Chondrocyte (in vitro differentiated cells): ENCODE measurements at places on chromosomes 3 and 15. TPM values are rescaled to one million over a fixed set of nuclear protein-coding genes. Genes with fewer than 3 reads are reported as not detected.

DNA sequence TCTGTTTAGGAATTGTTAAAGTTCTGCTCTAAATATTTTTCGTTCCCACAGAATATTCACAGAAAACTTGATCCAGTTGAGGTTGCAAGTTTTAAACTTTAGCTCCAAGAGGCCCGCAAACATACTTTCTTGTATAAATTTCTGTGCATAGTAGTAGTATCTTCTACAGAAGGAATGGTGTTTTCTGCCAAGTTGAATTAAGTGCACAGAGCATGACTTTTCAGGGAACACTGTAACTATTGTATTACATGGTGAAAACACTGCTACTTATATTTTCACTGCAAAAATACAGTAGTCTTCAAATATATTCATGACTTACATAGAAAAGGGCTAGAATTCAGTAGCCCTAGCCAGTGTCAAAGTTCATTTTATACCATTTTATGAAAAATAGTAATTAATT is 67.0 kb downstream of the SUCNR1 start:
- no peaks in the 10 kb centered on the region for H3K36me3 ChIP-seq
- H3K4me3 ChIP-seq = no peak overlapping the region
- DNase-seq = no peak
- no peak overlapping the region for H3K27ac ChIP-seq

GRCh38 chr15:59960318-59960717 is 43.8 kb upstream of the FOXB1 start:
- H3K4me1 ChIP-seq = no peaks in the 10 kb centered on the region
- H3K27me3 ChIP-seq = peaks cover 5% of the 10 kb centered on the region
- H3K36me3 ChIP-seq = peaks cover 2% of the 10 kb centered on the region
- no peak overlapping the region for H3K4me3 ChIP-seq
- no peak for DNase-seq
- no peak overlapping the region for H3K27ac ChIP-seq

DNA sequence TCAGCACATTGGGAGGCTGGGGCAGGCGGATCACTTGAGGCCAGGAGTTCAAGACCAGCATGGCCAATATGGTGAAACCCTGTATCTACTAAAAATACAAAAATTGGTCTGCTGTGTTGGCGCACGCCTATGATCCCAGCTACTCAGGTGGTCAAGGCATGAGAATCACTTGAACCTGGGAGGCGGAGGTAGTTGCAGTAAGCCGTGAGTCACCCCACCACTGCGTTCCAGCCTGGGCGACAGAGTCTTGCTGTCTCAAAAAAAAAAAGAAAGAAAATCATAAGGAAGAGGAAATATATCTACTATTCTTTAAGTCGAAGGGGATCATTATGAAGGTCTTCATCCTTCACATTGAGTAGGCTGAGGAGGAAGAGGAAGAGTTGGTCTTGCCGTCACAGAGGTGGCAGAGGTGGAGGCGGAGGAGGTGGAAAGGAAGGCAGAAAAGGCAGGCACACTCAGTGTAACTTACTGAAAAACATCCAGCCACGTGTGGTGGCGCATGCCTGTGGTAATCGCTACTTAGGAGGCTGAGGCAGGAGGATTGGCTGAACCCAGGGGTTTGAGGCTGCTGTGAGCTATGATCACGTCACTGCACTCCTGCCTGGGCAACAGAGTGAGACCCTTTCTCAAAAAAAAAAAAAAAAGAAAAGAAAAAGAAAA is 14.2 kb downstream of the CSK start:
- H3K4me1 ChIP-seq = peaks cover 18% of the 10 kb centered on the region
- no peak overlapping the region for H3K4me3 ChIP-seq
- H3K27ac ChIP-seq = peak overlapping the region; percentile 51
- no peak for DNase-seq
- H3K36me3 ChIP-seq = peaks cover 5% of the 10 kb centered on the region

- H3K27ac ChIP-seq = no peak overlapping the region
- H3K36me3 ChIP-seq = no peaks in the 10 kb centered on the region
- no peak for DNase-seq
- H3K4me3 ChIP-seq = no peak overlapping the region
- peaks cover 45% of the 10 kb centered on the region for H3K4me1 ChIP-seq
These were observed 76.4 kb upstream of the SLC4A7 start for GRCh38 chr3:27560484-27561056.

GRCh38 chr3:128492671-128493569 is at the start of gene GATA2:
TSS of gene GATA2 (minus strand) at chr3:128493201. CDS start at chr3:128487031, 6,170 bp downstream.
- H3K27ac ChIP-seq = no peak within 1 kb of the TSS
- H3K4me3 ChIP-seq = no peak within 1 kb of the TSS
- peaks cover 24% of the 10 kb centered on the region for H3K4me1 ChIP-seq
- H3K36me3 ChIP-seq = peaks cover 2% of the 10 kb centered on the region
- DNase-seq = peak; percentile 76

DNA sequence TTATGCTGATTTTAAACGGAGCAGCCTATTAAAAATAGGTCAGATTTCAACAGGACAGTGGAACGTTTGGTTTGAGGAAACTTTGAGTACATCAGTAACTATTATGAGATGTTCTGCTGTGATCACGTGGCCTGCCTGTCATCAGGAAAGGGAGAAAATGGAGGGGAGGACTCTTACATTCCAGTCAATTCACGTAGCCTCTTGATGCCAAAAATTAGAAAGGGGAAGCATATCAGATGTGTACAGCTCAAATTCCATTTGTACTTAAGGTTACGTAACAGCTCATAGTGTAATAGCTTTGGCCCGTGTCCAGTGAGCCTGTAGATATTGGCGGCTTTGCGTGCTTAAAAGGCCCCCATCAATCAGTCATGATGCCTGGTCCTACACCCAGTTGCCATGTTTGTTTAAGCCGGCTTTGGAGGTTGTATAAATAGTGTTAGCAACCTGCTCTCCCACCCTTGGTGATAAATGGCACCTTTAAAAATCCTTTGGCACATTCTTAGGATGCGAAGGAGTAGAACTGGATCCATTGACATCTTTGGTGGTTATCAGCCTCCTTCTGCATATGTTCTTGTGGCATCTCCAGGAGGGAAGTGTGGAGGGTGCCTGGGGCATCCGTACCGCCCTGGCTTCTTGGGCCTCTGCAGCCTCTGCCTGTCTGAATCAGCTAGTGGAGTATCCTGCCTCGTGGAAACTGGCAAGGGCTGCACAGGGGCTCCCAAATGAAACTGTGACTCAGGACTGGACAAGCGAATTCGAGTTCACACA is 163.9 kb downstream of the THSD4 start:
- H3K27ac ChIP-seq = peak overlapping the region; percentile 32
- no peak overlapping the region for H3K4me3 ChIP-seq
- no peaks in the 10 kb centered on the region for H3K27me3 ChIP-seq
- H3K4me1 ChIP-seq = peaks cover 65% of the 10 kb centered on the region

GRCh38 chr3:141482245-141482922 is 4.4 kb upstream of the RASA2 start:
- no peak for DNase-seq
- H3K27me3 ChIP-seq = no peaks in the 10 kb centered on the region

DNA sequence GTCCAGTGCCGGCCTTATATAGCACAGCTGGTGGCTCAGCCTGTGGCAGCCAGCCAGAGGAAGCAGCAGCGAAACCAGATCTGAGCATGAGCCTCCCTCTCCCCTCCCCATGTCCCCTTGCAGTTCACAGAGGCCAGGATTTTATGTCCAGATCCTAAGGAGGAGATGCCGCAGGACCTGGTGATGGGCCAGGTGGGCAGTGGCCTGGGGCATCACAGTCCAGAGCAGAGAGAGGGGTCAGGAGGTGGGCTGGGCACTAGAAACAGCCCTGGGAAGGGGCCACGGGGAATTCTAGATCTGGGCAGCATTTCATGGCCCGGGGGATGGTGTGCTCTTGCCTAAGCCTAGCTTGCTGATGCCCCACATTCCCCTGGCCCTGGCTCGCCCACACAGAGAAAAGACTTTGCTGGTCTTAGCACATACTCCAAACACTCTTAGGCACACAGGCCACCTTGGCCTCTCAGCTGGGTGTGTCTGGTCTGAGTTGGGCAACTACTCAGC is 259 bp upstream of the CILP start:
- H3K27me3 ChIP-seq = no peaks in the 10 kb centered on the region
- no peak overlapping the region for H3K4me3 ChIP-seq
- peaks cover 28% of the 10 kb centered on the region for H3K4me1 ChIP-seq
- H3K36me3 ChIP-seq = no peaks in the 10 kb centered on the region
- no peak for DNase-seq
- peak overlapping the region; percentile 61 for H3K27ac ChIP-seq

DNA sequence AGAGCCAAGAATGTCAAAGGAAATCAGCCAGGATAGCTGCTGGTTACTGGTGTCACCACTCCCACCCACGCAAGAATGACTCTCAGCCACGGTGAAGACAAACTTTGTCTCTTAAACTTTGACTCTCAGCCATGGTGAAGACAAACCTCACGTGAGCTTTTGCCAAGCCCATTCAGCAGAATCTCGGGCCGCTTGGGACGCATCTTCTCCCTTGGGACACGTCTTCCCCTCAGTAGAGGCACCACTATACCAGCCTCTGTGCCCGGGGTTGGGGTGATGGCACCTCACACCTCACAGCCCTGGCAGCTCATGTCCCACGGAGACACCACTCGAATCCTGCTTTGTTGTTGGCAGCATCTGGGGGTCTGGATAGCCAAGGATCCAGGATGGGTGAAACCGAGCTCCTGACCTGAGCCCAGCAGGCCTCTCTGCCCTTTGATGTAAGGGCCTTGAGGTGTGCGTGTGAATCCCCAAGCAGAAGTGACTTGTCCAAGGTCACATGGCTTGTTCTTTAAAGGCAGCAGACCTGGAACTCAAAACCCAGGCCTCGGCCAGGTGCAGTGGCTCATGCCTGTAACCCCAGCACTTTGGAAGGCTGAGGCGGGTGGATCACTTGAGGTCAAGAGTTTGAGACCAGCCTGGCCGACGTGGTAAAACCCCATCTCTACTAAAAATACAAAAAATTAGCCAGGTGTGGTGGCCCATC is 21.8 kb downstream of the RBPMS2 start:
- no peak overlapping the region for H3K27ac ChIP-seq
- H3K4me3 ChIP-seq = no peak overlapping the region

GRCh38 chr15:65176056-65176455 is 9.1 kb downstream of the CLPX start:
- H3K27me3 ChIP-seq = no peaks in the 10 kb centered on the region
- H3K4me3 ChIP-seq = no peak overlapping the region
- no peak overlapping the region for H3K27ac ChIP-seq
- peaks cover 14% of the 10 kb centered on the region for H3K4me1 ChIP-seq

GRCh38 chr15:60752973-60753720 is 274.2 kb upstream of the ICE2 start:
- H3K27me3 ChIP-seq = no peaks in the 10 kb centered on the region
- peak overlapping the region; percentile 70 for H3K27ac ChIP-seq
- DNase-seq = no peak
- no peaks in the 10 kb centered on the region for H3K36me3 ChIP-seq
- peaks cover 29% of the 10 kb centered on the region for H3K4me1 ChIP-seq

- no peak for DNase-seq
- peaks cover 4% of the 10 kb centered on the region for H3K4me1 ChIP-seq
- H3K27ac ChIP-seq = no peak overlapping the region
- H3K36me3 ChIP-seq = no peaks in the 10 kb centered on the region
- no peak overlapping the region for H3K4me3 ChIP-seq
These were observed 322.9 kb downstream of the RORA start for GRCh38 chr15:60906146-60906674.

DNA sequence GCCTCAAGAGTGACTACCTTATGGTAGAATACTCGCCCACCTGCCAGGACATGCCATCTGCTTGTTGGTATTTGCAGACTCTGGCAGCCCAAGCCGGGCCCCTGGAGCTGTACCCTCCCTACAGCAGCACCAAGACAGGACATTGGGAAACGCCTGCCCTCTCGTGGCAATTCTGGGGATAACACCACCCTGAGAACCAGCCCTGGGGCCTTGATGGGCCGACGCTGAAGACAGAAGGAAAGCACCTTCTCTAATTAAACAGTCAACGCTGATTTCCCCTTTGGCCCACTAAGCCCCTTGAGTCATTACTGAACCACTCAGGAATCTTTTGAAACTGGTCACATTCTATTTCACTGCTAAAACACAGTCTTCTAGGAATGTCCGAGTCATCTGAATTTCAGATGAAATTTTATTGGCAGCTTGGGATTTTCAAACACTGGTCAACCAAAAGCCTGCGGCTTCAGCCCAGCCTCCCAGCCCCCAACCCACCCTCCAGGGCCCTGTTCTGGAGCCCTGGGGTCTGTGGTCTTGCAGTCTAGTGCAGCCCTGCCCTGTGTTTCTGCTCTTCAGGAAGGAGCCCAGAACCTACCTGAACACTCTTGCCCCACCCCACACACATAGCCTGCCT is 91.3 kb downstream of the TMEM266 start:
- peaks cover 33% of the 10 kb centered on the region for H3K4me1 ChIP-seq
- no peaks in the 10 kb centered on the region for H3K36me3 ChIP-seq
- H3K27me3 ChIP-seq = peaks cover 12% of the 10 kb centered on the region

GRCh38 chr3:9420850-9421549 is 23.6 kb downstream of the SETD5 start:
- H3K36me3 ChIP-seq = peaks cover 2% of the 10 kb centered on the region
- no peak overlapping the region for H3K4me3 ChIP-seq
- H3K27me3 ChIP-seq = no peaks in the 10 kb centered on the region
- H3K4me1 ChIP-seq = peaks cover 71% of the 10 kb centered on the region

DNA sequence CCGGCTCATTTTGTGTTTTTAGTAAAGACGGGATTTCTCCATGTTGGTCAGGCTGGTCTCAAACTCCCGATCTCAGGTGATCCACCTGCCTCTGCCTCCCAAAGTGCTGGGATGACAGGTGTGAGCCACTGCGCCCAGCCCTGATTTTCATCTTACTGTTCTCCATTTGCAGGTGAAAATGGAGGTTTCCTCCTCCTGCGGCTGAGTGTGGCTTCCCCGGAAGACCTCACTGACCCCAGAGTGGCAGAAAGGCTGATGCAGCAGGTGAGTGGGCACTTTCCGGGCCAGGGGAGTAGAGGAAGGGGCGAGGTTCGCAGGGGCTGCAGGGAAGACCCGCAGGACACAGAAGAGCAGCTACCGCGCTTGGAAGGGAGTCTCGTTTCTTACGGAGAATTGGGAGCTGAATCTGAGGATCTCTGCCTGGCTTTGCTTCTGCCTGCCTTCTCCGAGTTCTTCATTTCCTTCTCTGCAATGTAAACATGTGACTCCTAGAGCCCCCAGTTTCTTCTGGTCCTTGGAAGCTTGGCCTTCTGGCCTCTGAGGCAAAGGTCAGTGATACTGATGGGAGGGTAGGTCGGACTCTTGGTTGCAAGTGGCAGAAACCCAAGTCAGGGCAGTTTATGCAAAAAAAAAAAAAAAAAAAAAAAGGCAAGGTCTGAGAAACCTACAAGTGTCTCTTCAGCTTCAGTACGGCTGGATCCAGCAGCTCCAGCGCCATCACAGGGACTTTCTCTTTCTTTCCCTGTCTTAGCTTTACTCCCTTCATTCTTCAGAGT is 8.9 kb downstream of the MUC20 start:
- DNase-seq = peak; percentile 93
- no peaks in the 10 kb centered on the region for H3K4me1 ChIP-seq
- H3K36me3 ChIP-seq = peaks cover 17% of the 10 kb centered on the region

GRCh38 chr15:48645558-48646330 is at the start of gene FBN1:
TSS of gene FBN1 (minus strand) at chr15:48645709. CDS start at chr15:48644769, 940 bp downstream.
- no peaks in the 10 kb centered on the region for H3K27me3 ChIP-seq
- peaks cover 22% of the 10 kb centered on the region for H3K36me3 ChIP-seq
- peak within 1 kb of the TSS; percentile 94 for H3K4me3 ChIP-seq
- DNase-seq = peak; percentile 93

- no peak overlapping the region for H3K4me3 ChIP-seq
- peaks cover 22% of the 10 kb centered on the region for H3K4me1 ChIP-seq
- H3K27me3 ChIP-seq = no peaks in the 10 kb centered on the region
- no peaks in the 10 kb centered on the region for H3K36me3 ChIP-seq
- peak overlapping the region; percentile 56 for H3K27ac ChIP-seq
- DNase-seq = no peak
These were observed 236.9 kb upstream of the IL12A start for GRCh38 chr3:159751752-159752151.

- H3K27me3 ChIP-seq = no peaks in the 10 kb centered on the region
- DNase-seq = no peak
- H3K4me1 ChIP-seq = peaks cover 26% of the 10 kb centered on the region
- no peak overlapping the region for H3K4me3 ChIP-seq
These were observed 2.3 kb upstream of the SCAP start for GRCh38 chr3:47478022-47478421.

SH2D7 gene
- total RNA-seq = not detected in 3 replicates

FBXW12 gene
- total RNA-seq = not detected in 3 replicates

PARP15 gene
- total RNA-seq = 0.10 TPM in 1 of 3 replicates, not detected in the others

CNBP gene
- total RNA-seq = 130 to 158 TPM (median 138 TPM) in 3 replicates
